ENCODE measurements at places on chromosomes 13 and 19. TPM values are rescaled to one million over a fixed set of nuclear protein-coding genes. Genes with fewer than 3 reads are reported as not detected.

The NECTIN2 gene
- 90.3 TPM for total RNA-seq

The HSPB6 gene
- 4.7 TPM for total RNA-seq

The MCEMP1 gene
- 0.46 TPM for total RNA-seq

The NLRP7 gene
- total RNA-seq = not detected

The MYO1F gene
- total RNA-seq = 10.4 TPM

DNA sequence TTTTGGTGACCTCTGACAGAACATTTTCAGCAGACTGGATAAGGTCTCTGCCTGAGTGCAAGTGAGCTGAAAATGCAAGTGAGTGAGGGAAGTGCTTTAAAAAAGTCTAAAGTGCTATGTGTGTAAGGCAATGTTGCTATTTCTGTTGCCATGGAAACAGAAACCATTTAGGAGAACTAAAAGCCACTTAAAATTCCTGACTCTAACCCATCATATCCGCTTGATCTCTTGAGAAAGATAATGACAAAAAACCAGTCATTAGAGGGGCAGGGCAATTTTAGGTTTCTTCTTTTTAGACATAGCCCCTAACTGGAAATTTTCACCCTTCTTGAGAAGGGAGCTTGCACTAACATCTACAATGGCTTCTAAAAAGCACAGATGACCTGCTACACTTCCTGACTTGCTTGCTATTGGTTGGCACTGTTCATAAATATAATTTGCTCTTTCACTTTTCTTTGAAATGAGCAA is at the start of gene CYSLTR2:
Gene CYSLTR2 (plus strand): TSS at position 458 of the 468 bp plus-strand sequence. CDS start 52,889 bp downstream, outside the sequence.
- no peaks in the 10 kb centered on the region for H3K4me1 ChIP-seq
- no peak for DNase-seq
- H3K27ac ChIP-seq = no peak within 1 kb of the TSS
- no peaks in the 10 kb centered on the region for H3K36me3 ChIP-seq

DNA sequence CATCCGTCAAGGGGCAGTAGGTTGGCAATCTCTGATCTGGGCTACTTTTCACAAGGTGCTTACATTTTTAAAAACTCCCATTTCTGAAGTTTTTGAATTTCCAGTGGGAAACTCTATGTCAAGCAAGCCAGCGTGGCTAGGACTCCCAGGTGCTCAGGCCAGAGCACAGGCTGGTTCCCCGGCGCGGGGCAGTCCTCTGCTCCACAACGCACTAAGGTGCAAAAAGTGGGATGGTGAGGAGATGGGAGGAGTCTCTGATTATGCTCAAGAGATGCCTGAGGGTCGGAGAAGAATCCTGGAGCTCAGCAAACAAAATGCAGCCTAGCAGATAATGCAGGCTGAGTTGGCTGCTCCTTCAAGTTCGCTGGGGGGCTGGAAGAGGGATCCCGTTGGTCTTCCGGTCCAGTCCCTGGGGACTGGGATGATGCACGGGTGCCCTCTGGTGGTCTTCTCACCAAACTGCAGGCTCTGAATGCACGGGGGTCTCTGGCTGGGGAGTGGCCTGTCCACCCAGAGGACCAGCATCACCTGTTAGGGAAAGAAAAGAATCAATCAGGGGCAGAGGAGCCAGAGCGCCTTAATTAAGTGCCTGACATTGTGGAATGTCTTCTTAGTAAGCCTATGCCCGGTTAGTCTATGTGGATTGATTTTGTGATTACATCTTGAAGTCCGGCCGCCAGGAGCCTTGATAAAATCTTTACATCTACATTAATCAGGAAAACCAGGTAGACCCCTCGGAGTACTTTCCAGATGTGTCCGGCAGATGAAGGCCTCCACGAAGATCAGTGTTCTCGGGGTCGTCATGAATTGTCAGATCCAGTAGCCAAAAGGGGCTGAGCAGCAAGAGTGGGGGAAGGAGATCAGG is 244.4 kb upstream of the MAB21L1 start:
- H3K4me3 ChIP-seq = no peak overlapping the region
- H3K27ac ChIP-seq = no peak overlapping the region
- peak; percentile 45 for DNase-seq
- H3K27me3 ChIP-seq = no peaks in the 10 kb centered on the region
- no peaks in the 10 kb centered on the region for H3K36me3 ChIP-seq

DNA sequence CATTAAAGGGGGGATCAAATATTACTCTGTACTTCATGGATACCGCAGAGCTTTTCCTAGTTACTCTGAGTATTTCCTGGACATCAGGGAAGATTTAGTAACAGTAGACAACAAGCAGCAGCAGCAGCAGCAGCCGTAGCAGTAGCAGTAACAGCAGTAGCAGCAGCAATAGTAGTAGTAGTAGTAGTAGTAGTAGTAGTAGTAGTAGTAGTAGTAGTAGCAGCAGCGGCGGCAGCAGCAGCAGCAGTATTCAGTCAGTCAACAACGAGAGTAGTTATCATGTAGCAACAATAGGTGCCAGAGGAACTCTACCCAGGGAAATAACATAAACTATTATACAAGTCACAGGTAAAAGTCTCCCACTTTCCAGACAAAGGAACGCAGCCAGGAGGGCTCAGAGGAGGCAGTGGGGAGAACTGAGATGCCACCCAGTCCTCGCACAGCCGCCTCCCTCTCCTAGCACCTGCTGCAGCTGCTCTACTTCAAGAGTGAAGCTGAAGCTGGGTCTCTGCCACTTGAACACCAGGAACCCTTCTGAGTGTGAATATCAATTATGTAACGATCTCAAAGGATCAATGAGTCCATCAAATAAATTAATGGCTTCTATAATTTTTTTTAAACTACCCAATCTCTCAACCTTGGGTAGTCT is 1.3 kb upstream of the DOCK9 start:
- H3K27ac ChIP-seq = no peak overlapping the region
- H3K4me1 ChIP-seq = peaks cover 11% of the 10 kb centered on the region
- no peaks in the 10 kb centered on the region for H3K27me3 ChIP-seq
- H3K36me3 ChIP-seq = no peaks in the 10 kb centered on the region

GRCh38 chr13:52851137-52851962 is 2.9 kb upstream of the PCDH8 start:
- H3K36me3 ChIP-seq = no peaks in the 10 kb centered on the region
- H3K27me3 ChIP-seq = peaks cover 7% of the 10 kb centered on the region
- peak overlapping the region; percentile 49 for H3K4me3 ChIP-seq
- no peaks in the 10 kb centered on the region for H3K4me1 ChIP-seq

- no peaks in the 10 kb centered on the region for H3K27me3 ChIP-seq
- H3K27ac ChIP-seq = peak overlapping the region; percentile 80
Measured at GRCh38 chr19:17135001-17135853, 59.6 kb downstream of the MYO9B start.

DNA sequence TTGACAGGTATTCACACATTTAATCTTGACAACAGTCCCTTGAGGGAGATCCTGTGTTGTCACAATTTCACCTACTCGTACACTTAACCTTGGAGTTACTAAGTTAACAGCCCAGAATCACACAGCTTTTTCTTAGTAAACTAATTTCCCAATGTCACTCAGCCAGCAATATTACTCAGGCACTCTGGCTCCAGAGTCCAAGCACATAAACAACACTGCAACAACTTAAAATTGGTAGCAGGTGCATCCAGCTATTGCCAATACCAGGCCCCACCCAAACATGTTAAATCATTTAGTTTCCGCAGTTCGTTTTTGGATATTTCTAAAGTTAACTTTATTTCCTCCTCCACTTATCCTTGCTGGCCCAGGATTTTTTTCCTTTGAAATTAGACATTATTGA is 32.7 kb downstream of the LIG4 start:
- H3K36me3 ChIP-seq = no peaks in the 10 kb centered on the region
- H3K27ac ChIP-seq = no peak overlapping the region
- no peak overlapping the region for H3K4me3 ChIP-seq
- no peaks in the 10 kb centered on the region for H3K27me3 ChIP-seq
- no peaks in the 10 kb centered on the region for H3K4me1 ChIP-seq
- DNase-seq = no peak

DNA sequence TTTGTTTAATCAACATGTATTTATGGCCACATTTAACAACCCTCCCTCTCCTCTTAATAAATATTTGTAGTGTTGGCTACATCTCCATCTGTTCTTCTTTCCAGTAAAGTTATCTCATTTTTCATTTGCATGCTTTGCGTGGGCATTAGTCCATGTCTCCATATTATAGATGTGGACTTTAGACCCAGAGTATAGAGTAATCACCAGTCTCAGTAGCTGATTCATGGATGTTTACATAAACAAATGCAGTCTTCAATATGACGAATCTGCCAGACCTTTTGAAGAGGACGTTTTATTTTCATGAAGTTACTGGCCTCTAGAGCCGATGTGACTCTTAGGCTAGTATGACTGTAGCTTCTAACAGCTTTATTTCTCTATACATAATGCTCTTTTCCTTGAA is 1546.2 kb downstream of the OLFM4 start:
- H3K27ac ChIP-seq = no peak overlapping the region
- H3K4me3 ChIP-seq = no peak overlapping the region
- no peaks in the 10 kb centered on the region for H3K36me3 ChIP-seq
- no peaks in the 10 kb centered on the region for H3K4me1 ChIP-seq

DNA sequence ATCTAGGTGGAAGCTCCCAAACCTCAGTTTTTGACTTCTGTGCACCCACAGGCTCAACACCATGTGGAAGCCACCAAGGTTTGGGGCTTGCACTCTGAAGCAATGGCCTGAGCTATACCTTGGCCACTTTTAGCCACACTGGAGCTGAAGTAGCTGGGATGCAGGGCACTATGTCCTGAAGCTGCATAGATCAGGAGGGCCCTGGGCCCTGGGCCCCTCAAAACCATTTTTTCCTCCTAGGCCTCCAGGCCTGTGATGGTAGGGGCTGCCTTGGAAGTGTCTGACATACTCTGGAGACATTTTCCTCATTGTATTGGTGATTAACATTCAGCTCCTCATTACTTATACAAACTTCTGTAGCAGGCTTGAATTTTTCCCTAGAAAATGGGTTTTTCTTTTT is 273.7 kb downstream of the FGF9 start:
- H3K4me3 ChIP-seq = no peak overlapping the region
- H3K4me1 ChIP-seq = no peaks in the 10 kb centered on the region
- no peak for DNase-seq
- H3K36me3 ChIP-seq = no peaks in the 10 kb centered on the region

DNA sequence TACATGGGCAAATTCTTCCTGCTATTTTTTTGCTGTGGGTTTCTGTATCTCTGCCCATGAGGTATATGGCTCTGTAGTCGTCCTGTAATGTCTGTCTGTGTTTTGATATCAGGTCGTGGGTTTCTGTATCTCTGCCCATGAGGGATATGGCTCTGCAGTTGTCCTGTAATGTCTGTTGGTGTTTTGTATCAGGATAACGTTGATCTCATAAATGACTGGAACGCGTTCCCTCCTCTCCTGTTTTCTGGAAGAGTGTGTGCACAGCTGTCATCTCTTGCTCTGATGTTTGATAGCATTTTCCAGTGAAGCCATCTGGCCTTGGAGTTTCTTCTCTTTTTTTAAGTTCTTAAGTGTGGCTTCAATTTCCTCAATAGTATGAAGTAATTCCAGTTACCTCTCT is 57.2 kb downstream of the SOX1 start:
- no peaks in the 10 kb centered on the region for H3K4me1 ChIP-seq
- H3K4me3 ChIP-seq = no peak overlapping the region
- H3K27me3 ChIP-seq = no peaks in the 10 kb centered on the region
- H3K27ac ChIP-seq = no peak overlapping the region
- no peaks in the 10 kb centered on the region for H3K36me3 ChIP-seq
- DNase-seq = no peak

- H3K4me1 ChIP-seq = no peaks in the 10 kb centered on the region
- H3K27ac ChIP-seq = no peak overlapping the region
- no peak overlapping the region for H3K4me3 ChIP-seq
- no peak for DNase-seq
Measured at GRCh38 chr13:97881556-97881955, 71.9 kb upstream of the IPO5 start.

DNA sequence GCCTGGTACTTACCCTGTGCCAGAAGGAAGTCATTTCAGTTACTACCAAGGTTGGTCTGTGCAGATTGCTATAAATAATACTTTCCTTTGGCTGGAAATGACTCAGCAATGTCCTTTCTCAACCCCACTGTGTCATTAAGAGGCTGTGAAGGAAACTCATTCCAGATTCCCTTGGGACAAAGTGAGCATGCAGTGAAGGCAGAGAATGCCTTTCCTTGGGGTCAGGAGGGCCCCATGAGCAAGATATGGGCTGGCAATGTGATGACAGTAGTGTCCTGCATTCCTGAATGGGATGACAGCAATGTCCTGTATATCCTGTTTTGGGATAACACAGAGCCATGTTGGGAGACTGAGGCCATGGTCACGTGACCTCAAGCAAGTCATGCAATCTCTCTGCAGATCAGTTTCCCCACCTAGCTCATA is 213.1 kb upstream of the TMTC4 start:
- no peak for DNase-seq
- H3K27ac ChIP-seq = no peak overlapping the region

GRCh38 chr19:27765397-27765796 is 1447.6 kb downstream of the UQCRFS1 start:
- H3K36me3 ChIP-seq = no peaks in the 10 kb centered on the region
- H3K27ac ChIP-seq = no peak overlapping the region
- DNase-seq = no peak
- H3K4me1 ChIP-seq = no peaks in the 10 kb centered on the region
- H3K27me3 ChIP-seq = no peaks in the 10 kb centered on the region

GRCh38 chr19:38143847-38144246 is 80.2 kb downstream of the DPF1 start:
- H3K4me3 ChIP-seq = no peak overlapping the region
- H3K4me1 ChIP-seq = no peaks in the 10 kb centered on the region
- no peaks in the 10 kb centered on the region for H3K36me3 ChIP-seq
- H3K27ac ChIP-seq = no peak overlapping the region
- no peak for DNase-seq

DNA sequence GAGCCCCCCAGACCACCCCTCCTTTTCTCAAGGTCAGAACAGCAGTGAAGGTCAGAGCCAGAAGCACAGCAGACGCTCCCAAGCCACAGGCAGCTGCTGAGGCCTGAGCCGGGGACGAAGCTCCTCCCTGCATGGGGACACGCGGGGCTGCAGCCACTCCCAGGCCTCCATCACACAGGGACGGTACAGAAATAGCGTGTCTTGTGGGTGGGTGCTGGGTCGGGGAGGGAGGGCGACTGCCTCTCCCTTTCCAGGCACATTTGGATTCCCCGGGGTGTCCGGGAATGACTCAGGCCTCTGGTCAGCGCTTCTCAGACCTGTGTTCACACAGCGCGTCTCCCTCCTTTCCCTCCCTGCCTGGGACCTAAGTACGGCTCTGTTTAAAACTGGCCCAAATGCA is 33.2 kb downstream of the RASA3 start:
- no peaks in the 10 kb centered on the region for H3K4me1 ChIP-seq
- H3K4me3 ChIP-seq = no peak overlapping the region
- no peaks in the 10 kb centered on the region for H3K36me3 ChIP-seq
- no peaks in the 10 kb centered on the region for H3K27me3 ChIP-seq
- no peak overlapping the region for H3K27ac ChIP-seq

DNA sequence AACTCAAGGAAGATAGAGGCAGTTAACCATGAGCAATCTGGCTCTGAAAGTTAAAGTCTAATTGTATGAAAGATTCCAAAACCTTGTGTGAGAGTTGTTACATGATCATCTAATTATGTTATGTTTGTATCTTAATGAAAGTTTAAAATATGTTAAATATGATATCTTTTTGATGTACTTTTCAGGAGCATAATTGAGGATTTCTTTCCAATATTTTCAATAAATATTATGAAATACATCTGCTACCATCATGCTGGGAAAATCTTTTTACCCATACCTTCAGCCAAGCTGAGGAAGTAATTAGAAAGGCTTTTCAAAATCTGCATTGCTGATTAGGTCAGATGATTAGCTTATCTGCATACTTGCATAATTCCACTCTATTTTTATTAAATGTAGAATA is 318.4 kb downstream of the KLF12 start:
- no peak overlapping the region for H3K27ac ChIP-seq
- no peak for DNase-seq
- no peaks in the 10 kb centered on the region for H3K4me1 ChIP-seq
- H3K36me3 ChIP-seq = no peaks in the 10 kb centered on the region
- no peak overlapping the region for H3K4me3 ChIP-seq
